ENCODE measurements at places on chromosomes 6 and 20. TPM values are rescaled to one million over a fixed set of nuclear protein-coding genes. Genes with fewer than 3 reads are reported as not detected.

- DNase-seq, result no peak
- no peaks in the 10 kb centered on the region for H3K36me3 ChIP-seq
- no peaks in the 10 kb centered on the region for H3K27me3 ChIP-seq
- H3K27ac ChIP-seq, result no peak overlapping the region
- H3K4me3 ChIP-seq, result no peak overlapping the region
- no peaks in the 10 kb centered on the region for H3K4me1 ChIP-seq
These were observed 3.4 kb downstream of the TREM2 start for GRCh38 chr6:41159415-41160082.

DNA sequence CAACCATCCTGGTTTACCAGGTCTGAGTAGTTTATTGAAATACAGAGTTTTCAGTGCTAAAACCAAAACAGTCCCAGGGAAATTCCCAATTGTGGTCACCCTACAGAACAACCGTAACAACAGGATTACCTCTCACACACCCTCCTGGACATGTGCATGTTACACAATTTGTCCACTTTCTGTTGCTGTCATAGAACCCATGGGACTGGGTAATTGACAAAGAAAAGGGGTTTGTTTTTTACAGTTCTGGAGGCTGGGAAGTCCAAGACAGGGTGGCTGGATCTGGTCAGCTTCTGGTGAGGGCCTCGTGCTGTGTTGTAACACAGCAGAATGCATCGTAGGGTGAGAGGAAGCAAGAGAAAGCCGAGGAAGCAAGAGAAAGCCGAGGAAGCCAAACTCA lies 9.1 kb upstream of the ADA start:
- no peaks in the 10 kb centered on the region for H3K4me1 ChIP-seq
- no peak overlapping the region for H3K27ac ChIP-seq
- no peak overlapping the region for H3K4me3 ChIP-seq

DNA sequence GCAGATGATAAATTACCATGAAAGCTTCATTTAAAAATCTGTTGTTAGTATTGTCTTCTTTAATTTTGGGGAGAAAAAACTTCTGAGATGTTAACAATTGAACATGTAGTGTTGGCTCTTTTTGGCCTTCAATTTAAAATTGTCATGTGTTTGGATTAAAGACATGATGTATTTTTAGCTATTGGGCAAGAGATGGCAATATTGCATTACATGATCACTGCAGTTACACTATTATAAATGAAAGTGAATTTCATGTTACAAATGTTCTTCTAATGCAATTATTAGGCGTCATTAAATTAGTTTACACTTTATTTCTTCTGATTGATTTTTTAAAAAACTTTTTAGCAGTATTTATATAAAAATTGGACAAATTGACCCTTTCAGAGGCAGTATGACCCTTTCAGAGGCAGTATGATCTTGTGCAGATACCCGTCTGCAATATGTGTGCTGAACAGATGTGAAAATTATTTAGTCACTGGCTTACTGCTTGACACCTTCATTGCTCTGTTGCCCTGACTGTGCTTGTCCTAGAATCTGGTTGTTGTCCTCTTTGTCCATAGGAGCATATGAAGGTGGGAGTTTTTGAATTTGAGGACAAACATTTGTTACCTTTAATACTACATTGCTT lies 25.8 kb downstream of the CDKAL1 start:
- H3K36me3 ChIP-seq, result peaks cover 3% of the 10 kb centered on the region
- no peak overlapping the region for H3K4me3 ChIP-seq
- no peaks in the 10 kb centered on the region for H3K27me3 ChIP-seq
- DNase-seq, result no peak

DNA sequence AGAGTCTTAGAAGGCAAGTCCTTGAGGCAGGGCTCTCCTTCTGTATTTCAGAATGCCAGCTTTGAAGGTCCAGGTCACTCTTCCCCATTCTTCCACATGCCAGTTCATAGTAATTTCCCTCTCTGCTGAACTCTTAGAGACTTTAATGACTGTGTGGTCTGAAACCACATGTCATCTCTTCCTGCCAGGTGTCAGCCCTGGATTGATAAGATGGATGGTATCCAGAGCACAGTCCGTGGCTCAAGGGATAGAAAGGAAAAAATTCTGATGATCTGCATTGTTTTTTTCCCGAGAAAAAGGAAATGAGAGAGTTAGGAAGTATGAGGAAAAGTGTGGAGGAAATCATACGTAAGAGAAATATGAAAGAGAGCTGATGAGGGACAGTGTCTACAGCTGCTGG lies 250.9 kb downstream of the TPBG start:
- H3K4me3 ChIP-seq, result no peak overlapping the region
- H3K36me3 ChIP-seq, result no peaks in the 10 kb centered on the region
- H3K4me1 ChIP-seq, result no peaks in the 10 kb centered on the region
- DNase-seq, result no peak

Gene ACTL10
- not detected for total RNA-seq

Gene ZNF217
- 15.1 TPM for total RNA-seq

DNA sequence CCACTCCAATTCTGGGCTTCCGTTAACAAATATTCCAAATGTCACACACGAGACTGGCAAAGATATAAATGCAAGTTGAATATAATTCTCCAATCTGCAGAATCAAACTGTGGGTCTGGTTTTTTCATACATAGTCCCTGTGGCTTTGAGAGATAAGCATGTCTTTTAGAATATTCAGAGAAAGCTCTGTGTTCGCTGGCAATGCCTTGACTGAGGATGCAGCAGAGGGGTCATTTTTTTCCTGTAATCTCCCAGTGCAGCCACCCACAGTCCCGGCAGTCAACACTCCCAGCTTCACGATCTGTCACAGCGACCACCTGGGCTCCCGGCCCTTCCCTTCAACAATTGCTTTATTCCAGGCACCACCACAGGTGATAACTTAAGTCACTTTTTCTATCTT lies 30.5 kb downstream of the MUC22 start:
- no peaks in the 10 kb centered on the region for H3K4me1 ChIP-seq
- H3K27me3 ChIP-seq, result no peaks in the 10 kb centered on the region
- no peak overlapping the region for H3K27ac ChIP-seq
- DNase-seq, result no peak

GRCh38 chr6:17439243-17439993 lies 46.0 kb downstream of the CAP2 start:
- no peak overlapping the region for H3K4me3 ChIP-seq
- H3K4me1 ChIP-seq, result no peaks in the 10 kb centered on the region
- H3K27ac ChIP-seq, result no peak overlapping the region
- no peaks in the 10 kb centered on the region for H3K36me3 ChIP-seq

DNA sequence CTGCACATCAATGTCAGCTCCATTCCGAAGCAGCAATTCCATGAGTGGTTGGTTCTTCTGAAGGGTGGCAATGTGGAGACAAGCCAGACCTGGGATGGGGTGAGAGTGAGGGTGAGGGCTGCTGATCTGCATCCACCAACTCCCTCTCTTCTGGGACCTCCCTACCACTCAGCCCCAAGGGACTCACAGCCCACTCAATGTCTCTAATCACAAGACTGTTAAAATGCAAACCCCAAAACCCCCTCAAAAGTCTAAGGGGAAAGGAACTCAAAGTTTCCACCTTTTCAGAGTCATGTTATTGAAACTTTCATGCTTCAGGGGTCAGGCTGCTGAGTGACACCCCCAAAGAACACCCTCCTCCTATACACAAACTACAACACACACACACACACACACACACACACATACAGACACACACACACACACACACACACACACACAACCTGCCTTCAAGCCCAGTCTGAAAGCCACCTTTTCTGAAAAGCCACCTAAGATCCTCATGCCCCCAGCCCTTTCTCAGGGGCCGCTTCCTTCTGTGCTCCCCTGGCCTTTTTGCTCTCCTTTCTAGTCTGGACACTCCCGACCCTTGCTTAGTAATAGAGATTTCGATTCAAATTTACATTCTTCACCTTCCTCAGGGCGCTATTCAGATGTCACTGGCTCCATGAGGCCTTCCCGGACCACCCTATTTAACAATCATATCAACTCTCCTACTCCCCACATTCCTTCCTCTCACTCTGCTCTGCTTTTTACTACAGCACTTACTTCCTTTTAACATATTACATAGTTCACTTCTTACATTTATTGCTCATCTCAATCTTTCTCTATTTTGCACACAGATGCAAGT lies 3.3 kb upstream of the SLC35B2 start:
- no peak overlapping the region for H3K4me3 ChIP-seq
- H3K27me3 ChIP-seq, result no peaks in the 10 kb centered on the region
- no peaks in the 10 kb centered on the region for H3K36me3 ChIP-seq
- H3K4me1 ChIP-seq, result no peaks in the 10 kb centered on the region
- no peak for DNase-seq

DNA sequence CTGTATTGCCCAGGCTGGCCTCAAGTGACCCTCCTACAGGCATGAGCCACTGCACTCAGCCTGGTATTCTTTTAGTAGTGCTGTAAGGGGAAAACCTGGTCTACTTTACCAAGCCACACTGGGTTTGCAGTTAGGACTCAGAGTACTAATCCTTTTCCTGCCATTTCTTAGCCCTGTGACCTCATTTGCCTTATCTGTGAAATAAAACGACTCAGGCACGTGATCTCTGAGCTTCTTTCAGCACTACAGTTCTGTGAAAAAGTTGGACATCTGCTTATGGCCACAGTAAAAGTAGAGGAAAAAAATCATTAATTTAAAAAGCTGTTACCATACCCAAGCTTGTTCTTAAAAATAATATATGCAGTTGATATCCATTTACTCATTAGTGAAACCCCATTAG lies 1007.5 kb downstream of the KIF16B start:
- H3K27ac ChIP-seq, result no peak overlapping the region
- no peak overlapping the region for H3K4me3 ChIP-seq
- no peaks in the 10 kb centered on the region for H3K4me1 ChIP-seq
- no peak for DNase-seq
- no peaks in the 10 kb centered on the region for H3K36me3 ChIP-seq
- no peaks in the 10 kb centered on the region for H3K27me3 ChIP-seq

Gene SLC16A10
- total RNA-seq, result 15.8 TPM

Gene WDR46
- 21.6 TPM for total RNA-seq

DNA sequence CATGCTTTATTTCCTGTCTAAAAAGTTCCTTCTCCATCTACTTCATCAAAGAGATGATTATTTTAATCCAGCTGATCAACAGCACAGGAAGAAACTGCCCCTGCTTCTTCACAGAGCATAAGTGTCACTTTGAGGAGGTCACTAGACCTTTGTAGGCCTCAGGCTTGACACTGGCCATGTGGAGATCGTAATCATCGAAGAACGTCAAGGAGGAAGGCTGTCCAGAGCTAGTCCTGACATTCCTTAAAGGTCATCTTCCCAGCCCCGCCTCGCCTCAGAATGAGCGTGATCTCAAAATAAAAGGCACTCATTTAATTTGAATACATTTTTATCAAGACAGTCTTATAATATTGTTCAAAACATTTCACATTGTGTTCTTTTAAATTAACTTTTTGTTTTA lies 445.7 kb upstream of the CDH4 start:
- H3K27me3 ChIP-seq, result no peaks in the 10 kb centered on the region
- H3K36me3 ChIP-seq, result no peaks in the 10 kb centered on the region
- no peak for DNase-seq
- no peaks in the 10 kb centered on the region for H3K4me1 ChIP-seq
- no peak overlapping the region for H3K4me3 ChIP-seq

- no peaks in the 10 kb centered on the region for H3K27me3 ChIP-seq
- H3K36me3 ChIP-seq, result no peaks in the 10 kb centered on the region
- no peak for DNase-seq
- H3K4me1 ChIP-seq, result no peaks in the 10 kb centered on the region
These were observed 153.6 kb downstream of the ZFAND3 start for GRCh38 chr6:37972994-37973757.

Gene HLA-A
- total RNA-seq, result 561 TPM

DNA sequence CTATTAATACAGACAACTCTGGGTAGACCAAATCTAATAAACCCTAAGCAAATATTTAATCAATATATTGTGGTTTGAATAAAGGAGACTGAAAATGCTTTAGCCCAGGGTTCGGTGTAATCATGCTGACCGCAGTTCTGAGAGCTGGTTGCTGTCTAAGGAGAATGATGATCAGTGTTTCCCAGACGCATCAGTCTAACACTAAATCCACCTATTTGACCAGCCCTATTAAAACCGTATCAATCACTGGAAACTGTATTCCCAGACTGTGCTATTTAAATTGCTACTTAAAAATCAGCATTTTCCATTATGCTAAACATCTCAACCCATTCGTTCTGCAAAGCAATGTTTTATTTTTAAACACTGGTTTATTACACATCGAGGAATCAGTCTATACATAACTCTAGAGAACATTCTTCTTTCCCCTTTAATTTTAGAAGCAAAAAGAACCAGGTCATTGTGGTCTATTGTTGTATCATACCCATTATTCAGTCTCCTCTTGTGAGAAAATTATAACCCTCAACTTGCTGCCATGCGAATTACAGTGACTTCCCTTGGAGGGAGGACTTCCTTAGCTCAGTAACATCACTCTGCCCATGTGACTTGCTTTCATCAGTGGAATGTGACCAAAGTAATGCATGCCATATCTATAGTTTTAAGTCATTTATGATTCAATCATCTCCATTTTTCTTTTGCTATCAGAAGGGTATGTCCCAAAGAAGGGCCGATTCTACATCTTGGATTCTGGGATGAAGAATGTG lies 515.2 kb upstream of the JAG1 start:
- H3K4me3 ChIP-seq, result no peak overlapping the region
- DNase-seq, result no peak
- no peak overlapping the region for H3K27ac ChIP-seq
- H3K4me1 ChIP-seq, result no peaks in the 10 kb centered on the region
- H3K36me3 ChIP-seq, result no peaks in the 10 kb centered on the region

Gene SLC32A1
- total RNA-seq, result not detected
